ENCODE measurements at places on chromosomes 4 and X. TPM values are rescaled to one million over a fixed set of nuclear protein-coding genes. Genes with fewer than 3 reads are reported as not detected.
A peak's percentile ranks its signal among the peaks of the same experiment; 100 is the strongest.

FGFBP1 gene
- total RNA-seq, result not detected

HSPA4L gene
- 4.0 TPM for total RNA-seq

PAGE4 gene
- not detected for total RNA-seq

- no peaks in the 10 kb centered on the region for H3K36me3 ChIP-seq
- no peak for DNase-seq
Observed at GRCh38 chr4:81084029-81084428, 53.5 kb downstream of the BMP3 start.

GRCh38 chr4:150176547-150176946 is 98.3 kb downstream of the DCLK2 start:
- H3K27me3 ChIP-seq, result no peaks in the 10 kb centered on the region
- H3K4me3 ChIP-seq, result no peak overlapping the region
- H3K36me3 ChIP-seq, result no peaks in the 10 kb centered on the region
- peaks cover 78% of the 10 kb centered on the region for H3K4me1 ChIP-seq
- H3K27ac ChIP-seq, result peak overlapping the region; percentile 68

DNA sequence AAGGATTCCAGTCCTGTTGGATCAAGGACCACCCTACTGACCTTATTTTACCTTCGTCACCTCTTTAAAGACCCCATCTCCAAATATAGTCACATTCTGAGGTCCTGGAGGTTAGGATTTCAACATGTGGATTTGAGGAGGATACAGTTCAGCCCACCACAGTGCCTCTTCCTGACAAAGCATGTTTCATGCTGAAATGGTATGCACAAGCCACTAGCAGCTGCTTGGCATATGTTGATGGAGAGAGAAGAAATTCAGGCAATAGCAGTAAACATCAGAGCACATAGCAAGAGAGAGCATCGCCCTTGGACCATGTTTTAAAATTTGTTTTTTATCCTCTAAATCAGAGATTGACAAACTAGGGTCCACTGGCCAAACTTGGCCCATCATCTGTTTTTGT is 172.1 kb downstream of the PRKX start:
- H3K27ac ChIP-seq, result no peak overlapping the region
- peaks cover 3% of the 10 kb centered on the region for H3K36me3 ChIP-seq
- DNase-seq, result no peak
- H3K4me3 ChIP-seq, result no peak overlapping the region
- no peaks in the 10 kb centered on the region for H3K27me3 ChIP-seq

- H3K27me3 ChIP-seq, result peaks cover 21% of the 10 kb centered on the region
- H3K36me3 ChIP-seq, result no peaks in the 10 kb centered on the region
- H3K27ac ChIP-seq, result no peak overlapping the region
- H3K4me3 ChIP-seq, result no peak overlapping the region
- H3K4me1 ChIP-seq, result no peaks in the 10 kb centered on the region
- no peak for DNase-seq
Observed at GRCh38 chr4:110897784-110898183, 274.9 kb upstream of the PITX2 start.
